ENCODE measurements at places on chromosomes 1 and 21.

DNA sequence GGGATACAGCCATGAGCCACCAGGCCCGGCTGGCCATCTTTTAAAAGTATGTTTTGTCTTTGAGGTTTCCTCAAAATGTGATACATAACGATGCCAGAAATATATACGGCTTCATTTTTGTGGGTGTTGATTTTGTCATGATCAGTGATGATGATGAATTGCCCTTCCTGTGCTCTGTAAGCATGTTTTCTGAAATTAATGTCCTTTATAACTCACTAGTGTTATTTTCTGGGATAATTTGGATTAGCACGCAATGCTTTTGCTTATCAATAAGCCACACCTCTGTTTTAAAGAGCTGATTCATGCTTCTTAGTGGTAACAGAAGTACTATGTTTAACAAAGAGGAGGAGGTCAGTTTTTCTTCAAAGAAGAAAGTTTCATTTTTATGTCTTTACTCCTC is 25.6 kb downstream of the PHACTR4 start:
- DNase-seq, result no peak

DNA sequence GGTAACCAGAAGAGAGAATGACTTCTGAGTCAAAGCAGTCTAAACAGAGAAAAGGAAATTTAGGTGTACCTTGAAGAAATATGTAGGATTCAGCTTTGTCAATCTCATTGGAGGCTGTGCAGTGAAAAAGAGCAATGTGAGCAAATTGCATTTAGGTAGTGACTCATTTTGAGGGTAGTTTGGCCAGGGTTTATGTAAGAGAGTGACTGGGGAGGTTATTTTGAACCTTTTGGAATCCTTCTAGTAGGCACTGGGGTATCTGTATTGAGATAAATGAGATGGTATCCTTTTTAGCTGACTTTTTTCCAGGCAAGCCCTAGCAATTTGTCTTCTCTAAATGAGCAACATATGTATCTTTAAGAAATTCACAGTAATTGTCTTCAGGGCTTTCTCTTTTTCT is 95.9 kb downstream of the DISP1 start:
- DNase-seq, result no peak

GRCh38 chr1:114609026-114609425 is 27.6 kb upstream of the BCAS2 start:
- DNase-seq, result no peak

DNA sequence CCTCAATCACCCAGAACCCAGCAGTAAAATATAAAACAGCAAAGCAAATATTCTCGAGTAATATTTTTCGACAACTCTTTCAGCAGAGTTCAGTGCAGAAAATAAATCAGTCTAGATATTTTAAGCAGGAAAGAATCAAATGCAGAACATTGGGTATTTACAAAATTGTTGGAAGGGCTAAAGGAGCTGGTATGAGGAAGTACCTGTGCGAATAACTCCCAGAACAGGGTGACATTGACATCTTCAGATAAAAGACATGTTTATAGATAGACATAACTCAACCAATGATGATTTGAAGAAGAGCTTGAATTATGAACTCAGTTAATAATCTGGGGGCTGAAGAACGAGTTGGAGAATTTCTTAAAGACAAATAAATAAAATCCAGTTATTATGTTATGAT is 6.4 kb downstream of the AXDND1 start:
- DNase-seq, result no peak

DNA sequence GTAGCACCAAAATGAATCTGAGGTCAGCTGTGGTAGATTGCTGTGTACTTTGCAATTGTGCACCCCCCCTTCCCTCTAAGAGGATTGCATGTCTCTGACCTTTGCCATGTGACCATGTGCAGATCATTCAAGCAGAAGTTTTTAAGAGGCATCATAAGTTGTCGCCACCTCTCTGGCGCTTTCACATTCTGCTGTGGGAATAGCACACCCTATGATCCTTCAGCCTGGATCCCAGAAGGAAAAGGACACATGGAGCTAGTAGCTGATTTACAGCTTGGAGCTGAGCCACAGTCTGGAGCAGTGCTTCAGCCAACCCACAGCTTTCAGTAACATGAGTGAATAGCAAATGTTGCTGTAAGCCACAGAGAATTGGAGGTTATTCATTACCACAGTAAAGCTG is 158.5 kb downstream of the TSEN15 start:
- DNase-seq, result no peak

DNA sequence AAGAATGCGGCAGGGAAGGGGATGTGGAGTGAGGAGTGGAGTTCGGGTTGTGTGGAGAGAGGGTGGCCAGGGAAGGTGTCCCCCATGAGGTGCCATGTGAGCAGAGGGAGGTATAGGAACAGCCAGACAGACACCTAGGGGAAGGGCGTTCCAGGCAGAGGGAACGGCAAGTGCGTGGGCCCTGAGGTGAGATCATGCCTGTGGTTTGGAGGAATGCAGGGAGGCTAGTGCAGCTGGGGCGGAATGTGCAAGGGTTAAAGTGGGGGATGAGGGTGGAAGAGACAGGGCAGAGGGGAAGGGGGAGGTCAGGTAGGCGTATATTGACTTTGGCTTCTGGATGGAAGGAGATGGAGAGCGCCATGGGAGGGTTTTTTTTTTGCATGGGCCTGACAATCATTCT is 31.6 kb upstream of the PADI6 start:
- no peak for DNase-seq

DNA sequence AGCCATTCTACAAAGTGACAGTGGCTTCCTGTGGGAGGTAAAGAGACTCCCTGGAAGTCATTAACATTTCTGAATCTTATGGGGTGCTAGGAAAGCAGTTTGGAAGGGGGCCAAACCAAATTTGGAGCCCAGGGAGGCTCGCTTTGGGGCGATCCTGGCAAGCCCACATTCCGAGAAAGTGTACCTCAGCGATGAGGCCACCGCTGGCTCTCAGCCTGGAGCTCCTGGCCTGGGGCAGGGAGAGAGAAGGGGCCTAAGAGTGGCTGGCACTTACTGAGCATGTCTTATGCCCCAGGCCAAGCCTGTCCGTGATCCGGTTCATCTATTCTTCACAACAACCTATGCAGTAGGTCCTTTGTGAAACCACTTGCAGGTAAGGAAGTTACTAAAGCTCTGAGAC is 98.8 kb downstream of the CCDC185 start:
- DNase-seq, result no peak

Data from T-helper 1 cell (primary cell).